ENCODE measurements at places on chromosomes 1 and 21.

GRCh38 chr1:24556414-24556795 lies 518 bp downstream of the NCMAP start:
- DNase-seq = no peak

DNA sequence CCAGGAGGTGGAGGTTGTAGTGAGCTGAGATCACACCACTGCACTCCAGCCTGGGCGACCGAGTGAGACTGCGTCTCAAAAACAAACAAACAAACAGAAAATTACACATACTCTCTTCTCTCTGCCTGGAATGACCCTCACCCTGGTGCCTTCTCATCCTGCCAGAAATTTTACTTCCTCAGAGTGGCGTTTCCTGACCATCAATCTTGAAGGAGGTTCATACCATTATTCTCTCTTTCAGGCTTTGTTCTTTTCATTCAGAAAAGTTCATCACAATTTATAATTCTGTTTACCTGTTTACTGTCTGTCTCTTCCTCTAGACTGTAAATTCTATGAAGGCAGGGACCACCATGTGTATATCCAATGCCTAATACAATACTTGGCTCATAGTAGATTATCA lies 79.3 kb downstream of the RPS6KA1 start:
- peak; percentile 31 for DNase-seq

DNA sequence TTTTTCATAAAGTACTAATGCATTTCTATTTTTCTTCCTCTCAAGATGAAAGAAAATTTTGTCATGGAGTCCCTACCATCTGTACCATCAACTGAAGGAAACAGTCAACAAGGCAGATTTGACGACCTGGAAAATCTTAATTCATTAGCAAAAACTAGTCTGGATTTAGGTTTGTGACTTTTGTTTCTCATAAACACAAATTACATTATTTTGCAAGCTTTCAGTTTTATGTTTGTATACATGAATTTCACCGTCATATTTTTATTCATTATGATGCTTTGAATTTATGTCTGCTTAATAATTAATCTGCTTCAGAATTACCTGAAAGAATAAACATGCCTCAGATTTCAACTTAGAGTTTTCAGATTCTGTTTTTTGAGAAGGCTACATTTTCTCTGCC lies 132.9 kb downstream of the PATJ start:
- no peak for DNase-seq

GRCh38 chr1:109754738-109755137 lies 9.0 kb downstream of the EPS8L3 start:
- DNase-seq = no peak

GRCh38 chr1:246724731-246725095 lies 504 bp downstream of the SCCPDH start:
- no peak for DNase-seq

DNA sequence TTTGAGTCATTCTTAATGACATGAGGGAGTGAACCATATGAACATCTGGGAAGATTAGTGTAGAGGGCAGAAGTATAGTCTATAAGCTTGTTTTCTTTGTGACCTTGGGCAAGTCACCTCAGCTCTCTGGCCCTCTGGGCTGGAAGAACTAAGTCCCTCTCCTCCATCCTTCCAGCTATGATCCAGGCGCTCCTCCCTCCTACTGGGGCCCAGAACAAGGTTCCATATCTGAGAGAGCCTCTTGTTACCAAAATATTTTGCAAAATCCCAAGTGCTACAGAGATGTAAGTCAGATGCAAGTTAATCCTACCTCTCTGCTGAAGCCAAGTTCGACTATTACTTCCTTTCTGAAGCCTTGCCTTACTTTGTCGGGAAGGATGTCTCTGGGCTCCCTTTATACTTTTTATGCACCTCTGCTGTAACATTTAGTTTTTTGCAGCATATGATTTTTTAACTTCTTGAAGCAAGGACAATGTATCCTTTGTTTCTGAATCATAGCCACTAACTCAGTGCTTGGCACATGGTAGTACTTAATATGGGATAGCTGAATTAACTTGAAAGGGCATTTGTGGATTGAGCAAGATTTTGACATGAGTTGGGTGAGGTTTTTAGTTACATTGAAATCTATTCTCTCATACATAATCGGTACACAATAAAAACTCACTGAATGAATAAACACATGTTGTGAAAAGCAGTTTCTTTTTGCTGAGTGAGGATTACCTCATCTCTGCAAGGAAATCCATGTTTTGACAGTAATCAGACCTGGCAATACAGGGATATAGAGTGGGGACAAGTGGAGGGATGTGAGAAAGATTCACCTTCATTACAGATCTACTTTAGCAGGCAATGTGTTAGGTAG lies 54.7 kb upstream of the BEND5 start:
- DNase-seq = no peak

GRCh38 chr1:57615956-57616355 lies 192.1 kb upstream of the DAB1 start:
- no peak for DNase-seq

DNA sequence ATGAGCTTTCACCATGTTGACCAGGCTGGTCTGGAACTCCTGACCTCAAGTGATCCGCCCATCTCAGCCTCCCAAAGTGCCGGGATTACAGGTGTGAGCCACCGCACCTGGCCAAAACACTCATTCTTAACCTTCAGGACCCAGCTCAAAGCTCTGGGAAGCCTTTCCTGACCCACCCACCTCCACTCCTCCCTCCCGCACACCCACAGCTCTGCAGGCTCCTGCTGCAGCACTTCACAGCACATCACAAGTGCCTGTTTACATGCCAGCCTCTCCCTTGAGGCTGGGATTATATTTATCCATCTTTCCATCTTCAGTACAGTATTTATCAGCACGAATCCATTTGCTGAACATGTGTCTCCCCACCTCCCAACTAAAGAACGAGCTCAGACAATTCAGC lies 14.9 kb downstream of the SLC9A1 start:
- no peak for DNase-seq

GRCh38 chr1:161215076-161215475 lies at the start of gene FCER1G:
FCER1G (plus strand) TSS chr1:161215295; CDS start chr1:161215322, 27 bp downstream.
- DNase-seq = peak; percentile 92

- DNase-seq = no peak
These were observed 73.1 kb downstream of the RYR2 start for GRCh38 chr1:237115035-237115434.

- DNase-seq = no peak
These were observed 549.9 kb upstream of the RGS18 start for GRCh38 chr1:191608367-191608766.

DNA sequence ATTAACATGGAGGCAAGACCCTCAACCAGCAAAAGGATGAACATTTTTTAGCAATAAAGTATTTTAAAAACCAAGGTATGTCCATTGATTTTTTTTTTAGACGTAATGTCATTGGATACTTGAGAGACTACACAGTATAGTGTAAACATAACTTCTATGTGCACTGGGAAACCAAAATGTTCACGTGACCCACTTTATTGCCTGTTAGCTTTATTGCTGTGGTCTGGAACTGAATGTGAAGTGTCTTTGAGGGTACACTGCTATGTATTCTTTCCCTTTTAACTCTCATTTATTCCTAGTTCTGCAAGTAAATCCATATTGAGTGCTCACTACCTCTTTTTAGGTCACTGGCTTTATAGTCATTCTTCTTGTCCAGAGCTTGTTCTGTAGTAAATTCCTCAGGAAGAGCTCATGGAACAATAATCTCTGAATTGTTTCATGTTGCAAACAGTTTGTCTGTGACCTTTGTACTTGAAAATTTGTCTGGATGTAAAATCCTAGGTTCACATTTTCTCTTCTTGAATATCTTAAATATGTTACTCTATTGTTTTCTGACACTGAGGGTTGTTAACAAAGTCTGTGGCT lies 20.6 kb downstream of the ABCD3 start:
- DNase-seq = no peak

- DNase-seq = no peak
These were observed 15.2 kb upstream of the ADAMTSL4 start for GRCh38 chr1:150534002-150534401.

DNA sequence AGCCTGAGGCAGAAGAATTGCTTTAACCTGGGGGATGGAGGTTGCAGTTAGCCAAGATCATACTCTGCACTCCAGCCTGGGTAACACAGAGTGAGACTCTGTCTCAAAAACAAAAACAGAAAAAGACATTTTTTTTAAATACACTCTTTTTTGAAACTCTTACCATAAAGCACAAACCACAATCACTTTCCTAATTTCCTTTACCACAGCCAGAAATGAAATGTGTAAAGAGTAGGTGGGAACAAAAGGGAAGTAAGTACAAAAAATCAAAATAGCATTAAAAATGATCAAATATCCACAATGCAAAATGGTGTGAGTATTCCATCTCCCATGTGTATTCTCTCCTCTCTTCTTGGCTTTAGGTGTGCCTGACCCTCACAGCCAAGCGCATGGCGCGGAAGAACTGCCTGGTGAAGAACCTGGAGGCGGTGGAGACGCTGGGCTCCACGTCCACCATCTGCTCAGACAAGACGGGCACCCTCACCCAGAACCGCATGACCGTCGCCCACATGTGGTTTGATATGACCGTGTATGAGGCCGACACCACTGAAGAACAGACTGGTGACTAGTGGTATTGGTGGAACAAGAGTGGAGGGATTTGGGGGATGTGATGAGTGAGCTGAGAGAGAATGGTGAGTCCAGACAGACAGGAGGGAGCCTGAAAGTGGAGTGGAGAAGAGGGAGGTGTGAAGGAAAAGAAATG lies 14.9 kb downstream of the ATP1A4 start:
- DNase-seq = peak; percentile 17

- no peak for DNase-seq
These were observed 54.2 kb upstream of the SLC44A3 start for GRCh38 chr1:94765958-94766357.

GRCh38 chr1:23868557-23869016 lies 497 bp upstream of the FUCA1 start:
- DNase-seq = no peak

DNA sequence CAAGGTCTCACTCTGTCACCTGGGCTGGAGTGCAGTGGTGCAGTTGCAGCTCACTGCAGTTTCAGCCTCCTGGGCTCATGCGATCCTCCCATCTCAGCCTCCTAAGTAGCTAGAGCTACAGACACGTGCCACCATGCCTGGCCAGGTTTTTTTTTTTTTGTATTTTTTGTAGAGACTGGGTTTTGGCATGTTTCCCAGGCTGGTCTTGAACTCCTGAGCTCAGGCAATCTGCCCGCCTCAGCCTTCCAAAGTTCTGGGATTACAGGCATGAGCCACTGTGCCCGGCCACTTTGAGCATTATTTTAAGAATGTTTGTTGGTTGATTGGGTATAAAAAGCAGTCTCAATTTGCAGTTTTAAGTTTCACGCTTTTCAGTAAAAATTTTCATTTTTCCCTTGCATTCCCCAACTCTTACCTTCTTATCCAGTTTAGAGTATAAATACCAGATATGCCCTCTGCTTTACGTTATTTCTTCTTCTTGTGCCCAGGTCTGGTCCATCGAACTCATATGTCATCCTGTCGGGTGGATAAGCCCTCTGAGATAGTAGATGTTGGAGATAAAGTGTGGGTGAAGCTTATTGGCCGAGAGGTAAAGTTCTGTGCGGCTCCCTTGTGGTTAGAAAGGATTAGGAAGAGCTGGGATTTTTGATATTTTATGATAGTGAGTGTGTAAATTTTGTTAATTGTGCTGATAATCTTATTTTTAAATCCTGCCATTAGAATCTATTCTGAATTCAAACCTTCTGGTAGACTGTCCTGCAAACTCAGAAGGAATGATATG lies 36.0 kb downstream of the FABP3 start:
- no peak for DNase-seq

DNA sequence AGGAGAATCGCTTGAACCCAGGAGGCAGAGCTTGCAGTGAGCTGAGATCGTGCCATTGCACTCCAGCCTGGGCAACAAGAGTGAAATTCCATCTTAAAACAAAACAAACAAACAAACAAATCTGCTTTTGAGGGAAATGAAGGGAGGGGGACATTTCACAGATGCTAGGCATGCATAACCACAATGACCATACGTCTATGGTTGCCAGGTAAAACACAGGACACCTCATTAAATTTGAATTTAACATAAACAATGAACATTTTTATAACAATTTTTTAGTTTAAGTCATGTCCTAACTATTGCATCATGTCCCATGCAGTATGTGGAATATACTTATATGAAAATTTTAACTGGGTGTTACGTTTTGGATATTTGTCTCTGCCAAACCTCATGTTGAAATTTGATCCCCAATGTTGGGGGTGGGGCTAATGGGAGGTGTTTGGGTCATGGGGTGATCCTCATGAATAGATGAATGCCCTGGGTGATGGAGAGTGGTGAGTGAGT lies 31.0 kb upstream of the ZBTB18 start:
- DNase-seq = no peak

DNA sequence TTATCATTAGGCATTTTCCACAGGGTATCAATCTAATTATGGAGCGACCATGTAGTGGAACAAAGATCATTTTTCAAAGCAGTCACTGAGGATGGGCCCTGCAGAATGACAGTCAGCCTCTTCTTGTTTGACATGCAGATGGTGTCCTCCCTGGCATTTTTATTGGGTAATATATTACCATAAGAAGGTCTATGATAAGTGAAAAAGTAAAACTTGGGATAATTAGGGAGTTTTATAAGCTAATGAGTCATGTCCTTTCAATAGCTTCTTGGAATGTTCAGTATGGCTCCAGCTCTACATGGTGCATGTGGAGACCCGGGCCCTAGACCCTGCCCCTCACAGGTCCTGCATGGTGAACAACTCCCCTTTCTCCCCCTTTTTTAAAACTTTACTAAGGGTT lies 232.2 kb upstream of the COA6 start:
- no peak for DNase-seq

DNA sequence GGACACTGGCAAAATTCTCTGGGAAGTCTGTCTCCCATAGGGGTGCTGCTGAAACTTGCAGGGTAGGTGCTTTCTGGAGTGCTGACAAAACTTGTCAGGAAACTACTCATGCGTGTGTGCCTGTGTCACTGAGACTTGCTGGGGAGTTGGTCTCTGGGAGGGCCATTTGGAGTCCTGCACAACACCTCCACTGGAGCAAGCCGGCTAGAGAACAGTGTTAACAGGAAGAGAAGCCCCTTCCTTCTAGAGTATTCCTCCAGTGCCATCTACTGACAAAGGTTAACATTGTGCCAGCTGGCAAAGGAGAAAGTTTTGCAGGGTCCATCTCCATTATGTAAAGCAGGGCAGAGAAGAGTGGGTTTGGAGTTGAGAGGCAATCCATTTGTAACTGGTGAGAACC lies 30.0 kb downstream of the ZMYM4 start:
- DNase-seq = peak; percentile 44

DNA sequence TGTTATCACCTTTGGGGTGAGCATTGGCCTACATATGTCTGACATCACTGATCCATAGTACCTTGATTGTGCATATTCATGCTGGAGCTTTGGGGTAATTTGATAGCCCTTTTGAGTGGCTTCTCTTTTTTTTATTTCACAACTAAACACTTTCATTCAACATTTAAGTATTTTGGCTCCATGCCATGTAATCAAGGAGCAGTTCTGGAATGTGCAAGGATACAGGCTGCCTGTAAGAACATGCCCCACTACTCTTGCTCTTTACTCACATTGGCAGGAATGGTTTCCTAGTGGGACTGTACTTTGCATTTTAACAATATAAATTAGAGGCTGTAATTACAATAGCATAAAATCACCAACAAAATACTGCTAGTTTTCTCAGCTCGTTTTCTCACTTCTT lies 300.7 kb upstream of the SPAG17 start:
- DNase-seq = no peak

All from CD14-positive monocyte (primary cell).